Stimulated activated CD4-positive, alpha-beta T cell treated with anti-CD3 and anti-CD28 coated beads, Interleukin-4, amount 100 ng/mL, for 1 hour (primary cell): ENCODE measurements at places on chromosomes 6 and 20.

GRCh38 chr6:53302678-53303360 lies 45.9 kb downstream of the ELOVL5 start:
- no peak for DNase-seq

DNA sequence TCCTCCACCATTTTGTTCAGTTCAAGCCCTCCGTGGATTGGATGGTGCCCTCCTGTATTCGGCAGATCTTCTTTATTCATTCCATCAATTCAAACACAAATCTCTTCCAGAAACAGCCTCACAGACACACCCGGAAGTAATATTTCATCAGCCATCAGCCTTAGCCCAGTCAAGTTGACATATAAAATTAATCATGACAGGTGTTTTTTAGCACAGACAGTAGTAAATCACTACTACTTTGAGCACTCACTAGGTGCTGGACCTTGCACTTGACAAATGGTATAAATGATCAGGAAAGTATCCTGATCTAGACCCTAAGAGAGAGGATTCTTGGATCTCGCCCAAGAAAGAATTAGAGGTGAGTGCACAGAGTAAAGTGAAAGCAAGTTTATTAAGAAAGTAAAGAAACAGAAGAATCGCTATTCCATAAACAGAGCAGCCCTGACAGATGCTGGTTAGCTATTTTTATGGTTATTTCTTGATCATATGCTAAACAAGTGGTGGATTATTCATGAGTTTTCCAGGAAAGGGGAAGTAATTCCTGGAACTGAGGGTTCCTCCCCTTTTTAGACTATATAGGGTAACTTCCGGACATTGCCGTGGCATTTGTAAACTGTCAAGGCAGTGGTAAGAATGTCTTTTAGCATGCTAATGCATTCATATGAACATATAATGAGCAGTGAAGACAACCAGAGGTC lies 194.6 kb upstream of the LAMP5 start:
- DNase-seq = no peak

- DNase-seq = no peak
Measured at GRCh38 chr20:51700809-51701285, 67.3 kb downstream of the ATP9A start.

DNA sequence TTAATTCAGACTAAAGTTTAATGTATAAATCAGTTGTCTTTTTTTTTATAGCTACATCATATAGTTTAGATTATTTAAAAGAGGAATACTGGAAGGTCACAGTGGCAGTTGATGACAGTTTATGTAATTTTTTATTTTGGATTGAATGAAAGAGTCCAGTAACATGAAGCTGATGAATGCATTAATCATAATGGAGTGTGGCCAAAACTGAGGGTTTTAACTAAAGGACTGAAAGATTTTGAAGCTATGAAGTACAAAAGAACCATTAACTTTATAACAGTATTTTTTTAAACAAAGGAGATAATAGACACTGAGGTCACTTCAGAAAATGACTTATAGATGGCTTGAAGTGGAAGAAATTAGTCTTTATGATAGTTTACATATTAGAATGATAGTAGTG lies 41.3 kb downstream of the TRMT11 start:
- no peak for DNase-seq

GRCh38 chr6:127404133-127404532 lies 55.1 kb downstream of the KIAA0408 start:
- no peak for DNase-seq

- no peak for DNase-seq
Measured at GRCh38 chr6:147390909-147391536, 117.5 kb upstream of the SAMD5 start.

DNA sequence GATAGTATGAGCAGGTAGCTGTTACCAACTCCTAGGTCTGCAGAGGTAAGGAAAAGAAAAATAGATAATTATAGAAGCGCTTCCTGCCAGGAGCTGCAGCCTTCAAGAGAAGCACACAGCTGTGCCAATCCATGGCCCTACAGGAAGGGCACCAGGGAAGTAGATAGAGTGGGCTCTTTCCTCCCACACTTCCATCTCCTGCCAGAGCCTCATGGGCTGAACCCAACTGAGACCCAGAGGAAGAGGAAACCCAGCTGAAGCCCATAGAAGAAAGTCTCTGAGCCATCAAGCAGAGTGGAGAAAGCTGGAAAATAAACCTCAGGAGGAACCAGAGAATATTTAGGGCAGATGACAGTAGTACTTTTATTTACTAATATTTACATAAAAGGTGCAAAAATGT lies 146.7 kb upstream of the ATXN1 start:
- no peak for DNase-seq

- DNase-seq = no peak
Measured at GRCh38 chr6:3483675-3484074, 26.8 kb upstream of the SLC22A23 start.

DNA sequence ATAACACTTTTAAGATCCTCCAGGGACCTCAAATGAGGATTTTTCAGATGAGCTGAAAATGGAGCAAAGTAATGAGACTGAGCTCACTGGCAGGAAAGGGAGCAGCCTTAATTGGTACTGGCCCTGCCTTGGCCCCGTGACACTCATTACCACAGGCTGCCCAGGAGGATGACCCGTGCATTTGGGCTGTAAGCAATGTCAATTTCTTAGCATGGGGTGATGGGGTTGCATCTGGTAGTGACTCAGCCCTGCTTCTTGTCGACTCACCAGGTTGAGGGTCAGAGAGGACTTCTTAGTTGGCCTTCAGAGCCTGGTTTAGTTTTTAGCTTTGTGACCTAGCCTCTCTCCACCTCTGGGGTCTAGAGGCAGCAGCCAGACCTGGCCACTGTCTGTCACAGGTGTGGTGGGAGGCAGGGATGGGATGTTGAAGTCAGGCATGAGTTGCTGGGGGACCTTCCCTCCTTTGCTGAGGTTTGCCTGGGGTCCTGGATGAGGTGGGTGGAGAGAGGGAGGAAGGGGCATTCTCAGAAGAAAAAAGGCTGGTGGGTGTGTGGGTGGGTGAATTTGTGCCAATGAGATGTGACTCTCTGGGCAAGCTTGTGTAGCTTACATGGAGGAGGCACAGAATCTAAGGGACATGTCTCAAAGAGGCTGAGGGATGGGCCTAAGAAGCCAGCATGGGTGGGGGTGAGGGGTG lies 25.9 kb upstream of the EPB41L1 start:
- DNase-seq = no peak

- no peak for DNase-seq
Measured at GRCh38 chr20:38187517-38187916, 22.4 kb upstream of the TGM2 start.

DNA sequence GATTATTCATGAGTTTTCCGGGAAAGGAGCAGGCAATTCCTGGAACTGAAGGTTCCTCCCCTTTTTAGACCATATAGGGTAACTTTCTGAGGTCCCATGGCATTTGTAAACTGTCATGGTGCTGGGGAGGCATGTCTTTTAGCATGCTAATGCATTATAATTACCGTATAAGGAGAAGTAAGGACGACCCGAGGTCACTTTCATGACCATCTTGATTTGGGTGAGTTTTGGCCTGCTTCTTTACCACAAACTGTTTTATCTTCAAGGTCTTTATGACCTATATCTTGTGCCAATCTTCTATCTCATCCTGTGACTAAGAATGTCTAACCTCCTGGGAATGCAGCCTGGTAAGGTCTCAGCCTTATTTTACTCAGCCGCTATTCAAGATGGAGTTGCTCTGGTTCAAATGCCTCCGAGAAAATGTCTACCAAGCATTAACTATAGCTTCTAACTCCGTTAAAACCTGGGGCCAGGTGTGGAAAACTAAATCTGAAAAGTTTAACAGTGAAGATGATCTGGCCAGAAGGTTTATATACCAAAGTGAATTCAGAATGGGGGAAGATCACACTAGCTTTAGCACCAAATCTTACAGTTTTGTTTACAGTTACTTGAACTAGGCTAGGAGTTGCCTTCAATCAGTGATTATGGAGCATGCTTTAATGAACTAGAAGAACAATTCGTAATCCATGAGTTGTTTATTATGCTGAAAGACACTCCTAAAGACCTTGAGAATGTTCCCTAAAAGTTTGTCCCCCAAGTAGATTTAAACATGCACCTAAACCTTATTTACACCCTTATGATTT lies 80.0 kb upstream of the TOP1 start:
- no peak for DNase-seq

- no peak for DNase-seq
Measured at GRCh38 chr6:46789434-46790354, 3.5 kb upstream of the MEP1A start.

DNA sequence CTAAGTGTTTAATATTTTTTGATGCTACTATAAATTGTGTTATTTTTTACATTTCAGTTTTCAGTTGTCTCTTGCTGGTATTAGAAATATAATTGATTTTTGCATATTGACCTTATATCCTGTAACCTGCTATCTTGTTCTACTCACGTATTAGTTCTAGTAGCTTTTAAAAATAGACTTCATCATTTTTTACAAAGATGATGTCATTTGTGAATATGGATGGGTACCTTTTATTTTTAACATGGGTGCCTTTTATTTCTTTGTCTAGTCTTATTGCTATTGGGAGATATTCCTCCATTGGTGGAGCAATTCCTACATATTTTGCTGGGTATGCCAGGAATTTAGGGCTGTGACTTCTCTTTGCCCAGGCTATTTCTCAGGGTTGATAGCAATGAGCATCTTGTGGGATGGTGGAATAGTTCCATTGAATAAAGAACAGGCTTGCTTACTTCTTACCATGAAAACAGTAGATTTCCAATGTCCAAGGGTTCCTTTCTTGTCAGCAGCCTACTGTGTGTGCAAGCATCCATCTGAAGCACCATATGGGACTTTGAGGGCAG lies 149.7 kb downstream of the CARMIL1 start:
- no peak for DNase-seq

DNA sequence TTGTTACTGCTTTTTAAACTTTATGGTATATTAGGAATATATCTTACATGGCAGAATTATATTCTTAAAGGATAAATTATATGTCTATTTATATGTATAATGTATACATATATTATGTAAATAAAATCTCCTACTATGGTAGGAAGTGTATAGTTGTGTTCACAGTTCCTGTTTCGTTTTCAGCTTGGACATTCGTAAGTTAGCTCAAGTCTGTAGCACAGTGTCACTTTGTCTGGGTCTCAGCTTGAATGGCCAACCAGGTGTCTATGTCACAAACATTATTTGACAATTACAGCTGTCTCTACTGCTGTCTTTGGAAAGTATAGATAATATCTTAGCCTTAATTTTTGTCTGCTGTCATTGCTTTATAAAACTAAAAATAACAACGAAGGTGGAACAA lies 303.9 kb downstream of the CDKAL1 start:
- DNase-seq = no peak

DNA sequence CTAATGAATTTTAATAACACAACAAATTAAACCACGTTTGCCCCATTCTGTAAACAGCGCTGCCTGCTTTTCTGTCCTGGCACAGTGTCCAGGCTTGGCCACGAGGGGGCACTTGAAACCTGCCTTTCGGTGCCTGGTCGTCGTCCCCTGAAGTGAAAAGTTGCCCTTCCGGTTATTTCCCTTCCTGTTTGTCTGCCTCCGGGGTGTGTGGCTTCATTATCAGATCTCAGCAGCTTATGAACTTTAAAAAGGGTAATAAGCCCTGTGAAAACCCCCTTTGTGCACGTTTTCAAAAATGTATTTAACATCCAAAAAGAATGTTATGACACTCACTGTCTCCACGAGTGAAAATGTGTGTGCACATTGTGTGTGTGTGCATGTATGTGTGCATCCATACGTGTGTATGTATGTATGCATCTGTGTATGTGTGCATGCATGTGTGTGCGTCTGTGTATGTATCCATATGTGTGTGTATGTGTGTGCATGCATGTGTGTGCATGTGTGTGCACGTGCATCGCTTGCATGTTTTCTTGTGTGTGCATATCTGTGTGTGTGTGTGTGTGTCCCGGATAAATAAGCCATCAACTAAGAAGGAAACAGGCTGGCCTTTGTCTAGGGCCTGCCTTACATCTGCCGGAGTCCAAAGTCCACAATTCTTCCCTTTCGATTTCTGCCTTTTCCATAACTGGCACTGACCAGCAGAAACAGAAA lies 358.4 kb downstream of the THBS2 start:
- DNase-seq = peak; percentile 73

DNA sequence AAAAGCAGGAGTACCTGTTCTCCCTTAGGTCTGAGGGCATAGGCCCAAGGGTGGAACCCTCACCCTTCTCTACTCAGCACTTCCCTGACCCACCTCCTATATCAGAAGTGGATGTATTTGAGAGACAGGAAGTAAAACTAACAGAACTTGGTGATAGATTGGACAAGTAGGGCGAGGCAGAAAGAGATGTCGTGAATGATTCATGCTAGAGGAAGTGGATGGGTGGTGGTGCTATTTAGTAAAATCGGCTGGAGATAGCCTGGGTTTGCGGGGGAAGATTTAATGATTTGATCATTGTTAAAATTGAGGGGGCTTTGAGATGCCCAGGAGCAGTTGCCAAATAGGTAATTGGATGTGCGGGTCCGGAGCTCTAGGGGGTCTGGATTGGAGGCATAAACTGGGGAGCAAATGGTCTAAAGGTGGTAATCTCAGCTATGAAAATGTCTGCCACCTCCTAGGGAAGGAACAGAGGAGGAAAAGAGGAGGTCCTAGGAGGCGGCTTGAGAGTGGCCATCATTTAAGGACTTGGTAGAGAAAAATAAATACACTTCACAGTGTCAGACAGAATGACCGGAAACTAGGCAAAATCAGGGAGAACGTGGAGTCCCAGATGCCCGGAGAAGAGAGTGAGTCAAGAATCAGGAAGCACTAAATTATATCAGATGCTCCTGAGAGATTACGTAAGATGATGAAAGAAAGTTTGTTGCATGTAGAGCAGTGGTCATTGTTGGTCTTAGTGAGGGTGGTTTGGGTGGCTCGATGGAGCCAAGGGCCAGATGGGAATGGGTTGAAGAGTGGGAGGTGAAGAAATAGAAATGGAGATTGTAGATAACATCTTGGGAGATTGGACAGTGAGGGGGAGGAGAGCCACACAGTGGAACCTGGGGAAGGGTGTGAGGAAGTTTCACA lies 142.0 kb downstream of the CEP57L1 start:
- no peak for DNase-seq

- DNase-seq = peak; percentile 68
Measured at GRCh38 chr20:44747166-44748004, 1.7 kb downstream of the KCNK15 start.

- DNase-seq = peak; percentile 55
Measured at GRCh38 chr20:41340327-41341055, at the start of gene LPIN3. TSS of gene LPIN3 (plus strand) at chr20:41340821. CDS start at chr20:41345804, 4,983 bp downstream.

GRCh38 chr6:156787569-156788492 lies 10.7 kb downstream of the ARID1B start:
- no peak for DNase-seq

- no peak for DNase-seq
Measured at GRCh38 chr20:34926581-34926980, 29.0 kb downstream of the GSS start.

GRCh38 chr6:138972226-138972665 lies 15.8 kb downstream of the REPS1 start:
- DNase-seq = no peak

DNA sequence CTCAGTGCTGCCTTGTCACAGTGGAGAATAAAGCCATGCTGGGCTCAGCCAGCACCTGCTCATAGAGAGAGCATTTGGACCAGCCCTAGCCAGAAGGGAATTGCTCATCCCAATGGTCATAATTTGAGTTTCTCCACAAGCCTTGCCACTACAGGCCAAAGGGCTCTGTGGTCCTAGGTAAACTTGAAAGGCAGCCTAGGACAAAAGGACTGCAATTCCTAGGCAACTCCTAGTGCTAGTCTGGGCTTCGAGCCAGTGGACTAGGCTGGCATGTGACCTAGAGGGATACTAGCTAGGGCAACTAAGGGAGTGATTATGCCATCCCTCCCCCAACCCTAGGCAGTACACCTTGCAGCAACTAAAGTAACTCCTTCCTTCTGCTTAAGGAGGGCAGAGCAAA lies 516.2 kb downstream of the BCKDHB start:
- no peak for DNase-seq
